AG10803 (cell line): ENCODE measurements at places on chromosomes 1 and 21.

DNA sequence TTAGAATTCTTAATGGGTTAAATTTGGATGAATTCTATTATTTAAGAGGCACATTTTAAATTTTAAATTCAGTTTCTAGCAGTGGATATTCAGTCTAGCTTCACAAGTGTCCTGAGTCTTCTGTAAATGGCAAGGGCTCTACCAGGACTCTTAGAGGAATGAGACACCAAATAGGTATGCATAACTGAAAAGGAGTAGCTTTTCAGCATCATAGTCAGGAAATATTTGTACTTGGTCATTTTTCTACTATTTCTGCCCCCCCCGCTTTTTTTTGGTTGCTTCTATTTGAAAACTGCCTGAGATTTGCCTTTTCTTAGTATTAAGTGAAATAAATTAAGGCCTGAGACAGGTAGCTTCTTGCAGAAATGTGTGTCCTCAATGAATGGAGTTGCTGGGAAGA, 80.2 kb downstream of the MAST2 start:
- DNase-seq, result peak; percentile 71

GRCh38 chr1:117568999-117569398, 36.8 kb upstream of the TENT5C start:
- DNase-seq, result no peak

DNA sequence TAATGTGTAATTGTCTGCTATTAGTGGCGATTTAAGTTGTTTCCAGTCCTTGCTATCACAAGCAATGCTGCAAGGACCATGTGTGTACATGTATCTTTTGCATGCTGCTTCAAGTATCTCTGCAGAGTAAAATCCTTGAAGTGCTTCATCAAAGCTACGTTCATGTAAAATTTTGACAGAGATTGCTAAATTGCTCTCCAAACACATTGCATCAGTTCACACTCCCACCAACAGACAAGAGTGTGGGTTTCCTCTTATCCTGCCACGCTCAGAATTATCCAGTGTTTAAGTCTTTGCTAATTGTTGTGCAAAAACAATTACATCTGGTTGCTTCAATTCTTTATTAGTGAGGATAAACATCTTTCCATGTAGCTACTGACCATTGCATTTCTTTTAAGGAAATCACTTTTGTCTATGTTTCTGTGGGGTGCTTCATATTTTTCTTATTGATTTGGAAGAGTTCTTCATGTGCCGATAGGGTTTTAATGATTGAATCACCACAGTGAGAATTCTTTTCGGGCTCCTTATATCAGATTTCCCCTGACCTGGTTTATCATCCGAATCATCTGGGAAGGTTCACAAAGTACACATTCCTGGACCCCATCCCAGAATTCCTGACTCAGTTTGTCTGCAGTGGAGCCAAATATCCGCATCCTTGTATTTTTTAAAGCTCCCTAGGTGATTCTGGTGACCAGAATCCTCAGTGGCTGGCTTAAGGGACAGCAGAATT, 56.3 kb upstream of the GALNT2 start:
- DNase-seq, result no peak

DNA sequence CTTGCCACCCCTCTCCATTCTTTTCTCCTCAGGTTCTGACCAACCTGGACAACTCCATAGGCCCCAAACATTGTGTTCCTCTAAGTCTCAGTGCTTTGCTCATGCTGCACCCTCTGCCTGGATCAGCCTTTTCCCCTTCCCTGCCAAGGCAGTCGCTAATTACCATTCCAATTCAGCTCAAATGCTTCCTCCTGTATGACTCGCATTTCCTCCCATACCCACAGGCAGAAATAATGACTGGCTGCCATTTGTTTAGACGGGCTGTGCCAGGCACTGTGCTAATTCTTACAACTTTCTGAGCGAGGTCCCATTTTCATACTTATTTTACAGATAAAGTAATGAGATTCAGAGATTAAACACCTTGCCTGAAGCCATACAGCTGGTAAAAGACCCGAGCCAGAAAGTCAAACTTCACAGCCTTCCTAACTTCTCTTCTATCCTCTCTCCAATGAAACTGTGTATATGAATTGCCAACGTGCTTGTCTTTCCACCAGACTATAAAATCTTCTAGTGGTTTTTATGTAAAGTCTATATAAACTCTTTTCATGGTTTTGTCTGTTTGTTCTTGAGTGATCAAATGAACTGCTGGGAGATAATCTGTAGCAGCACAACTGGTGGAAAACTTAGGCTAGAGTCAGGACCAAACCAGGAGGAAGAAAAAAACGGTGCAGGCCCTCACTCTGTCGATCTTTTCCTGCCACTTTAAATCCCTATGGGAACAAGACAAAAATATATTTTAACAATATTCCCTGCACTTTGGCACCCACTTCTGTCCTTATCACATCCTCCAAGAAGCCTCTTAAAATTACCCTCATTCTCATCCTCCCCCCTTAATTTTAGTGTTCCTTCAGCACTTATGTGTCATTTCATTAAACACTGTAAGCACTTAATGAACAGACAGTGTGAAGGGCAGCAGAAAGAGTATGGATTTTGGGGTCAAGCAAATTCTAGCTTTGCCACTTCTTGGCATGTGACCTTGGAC, 33.7 kb downstream of the RAB3B start:
- peak; percentile 63 for DNase-seq

- no peak for DNase-seq
Measured at GRCh38 chr1:153627715-153628626, at the start of gene S100A1. Gene S100A1, plus strand, starts transcription at chr1:153628434. Its CDS starts 2,088 bp downstream, at chr1:153630522.

DNA sequence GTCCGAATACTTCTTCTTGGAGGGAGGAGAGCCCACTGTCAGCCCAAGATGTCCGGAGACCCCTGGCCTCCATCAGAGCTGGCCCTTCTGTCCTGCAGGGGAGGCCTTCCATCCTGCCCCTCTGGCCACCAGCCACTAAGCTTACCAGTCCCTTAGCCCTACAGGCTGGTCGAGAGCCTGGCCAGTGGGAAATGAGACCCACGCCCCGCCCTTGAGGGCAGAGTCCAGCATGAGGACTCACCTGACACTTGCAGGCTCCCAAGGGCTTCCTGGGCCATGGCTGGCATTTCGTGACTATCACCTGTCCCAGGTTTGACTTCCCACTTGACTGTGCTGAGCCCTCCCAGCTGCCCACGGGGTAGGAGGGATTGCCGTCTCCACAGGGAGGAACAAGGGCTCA, 361.8 kb upstream of the VAMP3 start:
- DNase-seq, result no peak

DNA sequence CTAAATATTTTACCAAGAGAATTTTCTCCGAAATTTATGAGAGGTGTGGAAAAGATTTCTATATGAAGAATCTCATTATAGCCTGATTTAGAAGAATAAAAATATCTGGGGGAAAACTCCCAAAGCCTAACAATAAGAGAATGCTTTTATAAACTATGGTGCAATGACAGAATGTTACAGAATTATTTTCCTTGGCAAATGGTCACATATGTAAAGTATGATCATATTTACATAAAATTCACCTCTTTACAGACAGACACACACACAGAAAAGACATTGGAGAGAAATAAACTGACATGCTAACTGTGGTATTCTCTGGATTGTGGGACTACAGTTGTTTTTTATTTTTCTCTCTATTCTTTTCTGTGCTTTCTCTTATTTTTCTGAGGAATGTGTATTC, 226.3 kb upstream of the USP24 start:
- no peak for DNase-seq

DNA sequence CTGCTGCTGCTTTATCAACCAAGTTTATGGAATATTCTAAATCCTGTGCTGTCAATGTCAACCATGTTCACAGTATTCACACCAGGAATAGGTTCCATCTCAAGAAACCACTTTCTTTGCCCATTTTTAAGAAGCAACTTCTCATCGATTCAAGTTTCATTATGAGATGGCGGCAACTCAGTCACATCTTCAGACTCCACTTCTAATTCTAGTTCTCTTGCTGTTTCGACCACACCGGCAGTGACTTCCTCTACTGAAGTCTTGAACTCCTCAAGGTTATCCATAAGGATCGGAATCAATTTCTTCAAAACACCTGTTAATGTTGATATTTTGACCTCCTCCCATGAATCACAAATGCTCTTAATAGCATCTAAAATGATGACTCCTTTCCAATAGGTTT, 39.7 kb upstream of the IFNLR1 start:
- no peak for DNase-seq

- peak; percentile 85 for DNase-seq
Measured at GRCh38 chr1:27539901-27540861, 50.2 kb upstream of the WASF2 start.

DNA sequence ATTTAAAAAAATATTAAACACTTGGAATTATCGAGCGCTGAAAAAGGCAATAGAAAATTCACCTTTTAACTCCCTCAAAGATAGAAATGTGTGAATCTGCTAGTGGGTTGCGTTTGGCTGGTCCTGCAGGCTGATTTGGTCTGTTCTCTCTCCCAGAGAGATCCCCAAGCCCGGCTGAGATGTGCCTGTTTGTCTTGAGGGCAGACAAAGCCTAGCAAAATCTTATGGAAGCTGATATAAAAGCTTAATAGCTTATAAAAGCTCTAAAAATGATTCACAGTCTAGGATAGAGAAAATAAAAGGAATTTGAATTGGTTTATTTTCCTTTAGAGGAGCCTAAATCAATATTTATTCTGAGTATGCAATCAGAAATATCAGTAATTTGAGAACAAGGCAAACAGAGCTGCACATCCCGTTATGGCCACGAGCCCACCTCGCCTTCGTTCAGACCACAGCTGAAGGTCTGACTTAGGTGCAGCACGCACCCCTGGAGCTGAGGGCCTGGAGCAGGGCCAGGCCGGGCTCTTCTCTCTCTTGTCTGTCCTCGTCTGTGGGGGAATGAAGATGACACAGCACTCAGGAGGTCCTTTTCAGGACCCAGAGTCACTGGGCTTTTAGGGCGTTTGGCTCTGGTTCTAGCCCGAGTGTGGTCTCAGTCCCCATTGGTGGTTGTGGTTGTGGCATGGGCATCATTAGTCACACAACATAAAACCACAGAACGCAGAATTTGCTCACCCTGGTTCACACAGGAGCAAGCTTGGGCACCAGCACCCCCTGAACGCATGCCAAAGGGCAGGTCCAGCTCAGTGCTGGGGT, 18.6 kb downstream of the PDE9A start:
- no peak for DNase-seq

DNA sequence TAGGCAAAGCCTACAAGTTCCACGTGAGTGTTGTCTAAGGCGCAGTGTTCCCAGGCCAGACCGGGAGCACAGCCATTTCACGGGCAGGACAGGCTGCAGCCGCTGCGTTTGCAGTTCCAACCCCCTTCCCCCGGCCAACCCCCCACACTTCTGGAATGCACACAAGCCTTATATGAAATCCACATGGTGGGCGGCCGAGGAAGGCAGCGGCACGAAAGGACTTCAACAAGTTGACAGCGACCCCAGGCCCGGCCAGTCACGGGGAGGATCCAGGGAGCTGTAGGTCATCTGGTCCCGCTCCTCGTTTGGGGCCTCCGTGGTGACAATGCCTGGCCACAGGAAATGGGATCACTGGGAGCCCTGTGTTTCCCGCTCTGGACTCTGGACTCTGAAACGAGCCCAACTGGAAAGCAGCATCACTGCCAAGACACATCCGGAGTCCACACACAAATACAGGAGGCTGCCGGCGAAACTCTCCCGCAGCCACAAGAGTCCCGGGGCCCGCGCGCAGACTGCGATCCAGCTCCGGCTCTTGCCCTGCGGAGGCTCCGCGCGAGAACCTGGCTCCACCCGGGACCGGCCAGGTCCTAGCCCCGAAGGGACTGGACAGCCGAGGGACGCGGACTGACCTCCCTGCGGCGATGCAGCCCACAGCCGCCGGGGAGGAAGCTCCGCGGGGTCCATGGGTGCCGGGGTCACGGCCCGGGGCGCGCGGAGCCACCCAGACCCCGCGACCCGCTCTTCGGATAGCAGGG, 794 bp downstream of the NID1 start:
- DNase-seq, result peak; percentile 82

DNA sequence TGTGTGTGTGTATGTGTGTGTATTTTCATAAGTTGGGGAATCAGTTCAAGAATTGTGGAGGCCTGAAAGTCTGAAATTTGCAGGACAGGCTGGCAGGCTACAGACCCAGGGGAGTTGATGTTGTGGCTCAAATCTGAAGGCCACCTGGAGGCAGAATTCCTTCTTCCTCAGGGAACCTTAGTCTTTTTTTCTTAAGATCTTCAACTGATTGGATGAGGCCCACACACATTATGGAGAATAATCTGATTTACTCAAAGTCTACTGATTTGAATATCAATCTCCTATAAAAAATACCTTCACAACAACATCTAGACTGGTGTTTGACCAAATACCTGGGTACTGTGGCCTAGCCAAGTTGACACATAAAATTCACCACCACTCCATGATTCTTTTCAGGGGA, 61.8 kb downstream of the MT1HL1 start:
- DNase-seq, result no peak

GRCh38 chr1:186880982-186881381, 52.2 kb downstream of the PLA2G4A start:
- no peak for DNase-seq

GRCh38 chr1:230717251-230717650, 3.3 kb upstream of the AGT start:
- DNase-seq, result peak; percentile 3

GRCh38 chr1:198890214-198890930, 251.5 kb downstream of the PTPRC start:
- DNase-seq, result no peak

- no peak for DNase-seq
Measured at GRCh38 chr1:10962483-10962882, 50.0 kb upstream of the TARDBP start.

GRCh38 chr21:36913247-36914169, 53.0 kb downstream of the HLCS start:
- DNase-seq, result no peak

- no peak for DNase-seq
Measured at GRCh38 chr21:41182547-41182946, 14.6 kb downstream of the BACE2 start.

- DNase-seq, result no peak
Measured at GRCh38 chr1:223708001-223708359, 4.4 kb upstream of the CAPN2 start.

DNA sequence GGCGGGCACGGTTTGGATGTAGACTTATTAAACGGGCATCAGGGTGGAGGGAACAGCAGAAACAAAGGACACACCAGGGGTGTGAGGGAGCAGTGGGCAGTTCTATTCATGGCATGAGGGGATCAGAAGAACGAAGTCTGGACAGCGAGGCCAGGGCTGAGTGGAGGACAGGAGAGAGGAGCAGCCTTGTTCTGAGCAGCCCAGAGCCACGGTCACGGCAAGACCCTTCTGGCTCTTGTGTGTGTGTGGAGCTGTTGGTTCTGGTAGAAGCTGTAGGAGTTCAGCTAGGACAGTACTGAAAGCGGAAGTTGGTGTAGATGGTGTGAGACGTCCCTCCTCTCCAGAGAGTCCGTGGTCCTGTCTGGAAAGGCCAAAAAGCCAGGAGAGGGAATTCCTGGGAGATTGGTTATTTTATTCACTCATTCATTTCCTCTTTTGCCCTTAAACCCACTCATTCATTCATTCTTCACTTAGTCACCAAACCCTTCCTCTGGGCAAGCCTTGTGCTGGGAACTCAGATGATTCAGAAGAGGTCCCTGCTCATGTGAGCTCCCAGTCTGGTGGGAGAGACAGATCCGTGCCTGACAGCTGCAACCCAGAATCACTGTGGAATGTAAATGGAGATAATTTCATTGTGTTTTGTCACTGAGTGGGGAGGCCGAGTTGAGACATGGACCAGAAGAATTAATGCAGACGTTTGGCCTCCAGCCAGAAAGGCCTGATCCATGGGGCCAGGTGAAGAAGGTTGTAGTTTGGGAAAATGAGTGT, 4.1 kb upstream of the ACOT11 start:
- DNase-seq, result peak; percentile 70
